Heart left ventricle (tissue), 16 donors: ENCODE measurements at places on chromosomes 11 and 22. TPM values are rescaled to one million over a fixed set of nuclear protein-coding genes. Genes with fewer than 3 reads are reported as not detected.

The HBE1 gene
- not detected for total RNA-seq

GRCh38 chr11:100543386-100543785 is 143.7 kb upstream of the ARHGAP42 start:
- no peak for DNase-seq

The SMTNL1 gene
- not detected for total RNA-seq

The PCSK7 gene
- 43.3 TPM for total RNA-seq

The CDC42BPG gene
- 0.16 TPM for total RNA-seq

The DEFB108B gene
- not detected for total RNA-seq

- no peak for DNase-seq
These were observed 37.4 kb downstream of the PRR5L start for GRCh38 chr11:36333468-36333867.

DNA sequence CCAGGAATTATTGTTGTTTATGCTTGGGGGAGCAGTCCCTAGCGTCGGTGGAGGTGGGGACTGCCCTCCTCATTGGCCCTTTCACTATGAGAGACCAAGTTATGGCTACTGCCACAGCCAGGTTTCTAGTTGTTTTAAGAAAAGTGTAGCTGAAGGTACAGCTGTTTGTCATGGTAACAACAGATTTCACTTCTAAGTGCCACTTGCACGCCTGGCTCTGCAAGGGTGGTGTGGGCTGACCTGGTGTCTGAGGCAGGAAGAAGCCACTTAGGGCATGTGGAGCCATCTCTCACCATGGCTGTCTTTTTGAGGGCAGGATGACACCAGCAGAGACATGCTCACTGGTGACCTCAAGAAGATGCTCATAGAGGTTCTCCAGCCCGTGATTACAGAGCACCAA is 46.3 kb upstream of the MPEG1 start:
- DNase-seq = no peak

- no peak for DNase-seq
These were observed 47.2 kb downstream of the CCDC15 start for GRCh38 chr11:125001079-125001778.

- no peak for DNase-seq
These were observed 4.3 kb downstream of the TBX1 start for GRCh38 chr22:19764636-19765476.

- DNase-seq = no peak
These were observed 53.0 kb downstream of the LHFPL7 start for GRCh38 chr22:24893341-24894070.

The SCUBE1 gene
- 0.19 TPM for total RNA-seq

DNA sequence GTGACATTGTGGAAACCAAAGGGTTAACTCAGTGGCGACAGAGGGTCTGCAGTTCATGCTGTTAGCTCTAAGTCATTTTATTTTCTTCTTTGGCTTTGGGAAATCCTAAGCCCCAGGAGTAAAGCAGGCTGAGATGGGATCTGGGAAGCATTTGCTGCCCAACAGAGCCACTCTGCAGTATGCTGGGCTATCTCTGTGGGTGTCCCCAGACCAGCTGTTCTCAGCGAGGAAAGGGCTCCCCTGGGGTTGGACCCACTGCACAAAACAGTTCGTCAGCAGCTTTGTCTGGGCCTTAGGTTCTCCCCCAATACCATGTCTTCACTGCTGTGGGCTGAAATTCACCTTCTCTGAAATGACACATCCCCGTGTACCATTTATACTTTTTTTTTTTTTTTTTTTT is 34.0 kb downstream of the KREMEN1 start:
- DNase-seq = no peak

The SLC22A8 gene
- total RNA-seq = not detected

DNA sequence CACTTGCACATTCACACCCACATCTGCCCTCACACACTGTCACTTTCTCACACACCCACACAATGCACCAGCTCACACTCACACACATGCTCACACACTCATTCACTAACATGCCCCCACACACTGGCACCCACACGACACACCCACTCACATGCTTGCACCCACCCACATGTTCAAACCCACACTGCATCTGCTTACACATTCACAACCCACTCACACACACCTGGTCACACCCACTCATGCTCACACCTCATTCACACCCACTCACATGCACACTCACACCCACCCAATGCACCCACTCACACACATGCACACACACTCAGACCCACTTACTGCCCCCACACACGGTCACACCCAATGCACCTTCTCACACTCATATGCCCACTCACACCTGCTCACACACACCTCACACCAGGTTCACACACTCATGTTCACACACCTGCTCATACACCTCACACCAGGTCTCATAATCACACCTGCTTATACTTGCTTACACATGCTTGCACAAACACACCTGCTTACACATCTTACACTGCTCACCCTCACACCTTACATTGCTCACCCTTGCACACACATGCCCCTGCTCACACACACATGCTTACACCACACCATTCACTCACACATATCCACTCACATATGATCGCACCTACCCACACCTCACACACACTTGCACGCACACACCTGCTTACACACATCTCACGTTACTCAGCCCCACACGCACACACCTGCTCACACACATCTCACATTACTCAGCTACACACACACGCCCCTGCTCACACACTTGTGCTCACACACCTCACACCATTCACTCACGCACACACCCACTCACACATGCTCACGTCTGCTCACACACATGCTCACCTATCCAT is 3.9 kb upstream of the MYBPC3 start:
- no peak for DNase-seq

The HSPB2 gene
- 23.4 TPM for total RNA-seq

DNA sequence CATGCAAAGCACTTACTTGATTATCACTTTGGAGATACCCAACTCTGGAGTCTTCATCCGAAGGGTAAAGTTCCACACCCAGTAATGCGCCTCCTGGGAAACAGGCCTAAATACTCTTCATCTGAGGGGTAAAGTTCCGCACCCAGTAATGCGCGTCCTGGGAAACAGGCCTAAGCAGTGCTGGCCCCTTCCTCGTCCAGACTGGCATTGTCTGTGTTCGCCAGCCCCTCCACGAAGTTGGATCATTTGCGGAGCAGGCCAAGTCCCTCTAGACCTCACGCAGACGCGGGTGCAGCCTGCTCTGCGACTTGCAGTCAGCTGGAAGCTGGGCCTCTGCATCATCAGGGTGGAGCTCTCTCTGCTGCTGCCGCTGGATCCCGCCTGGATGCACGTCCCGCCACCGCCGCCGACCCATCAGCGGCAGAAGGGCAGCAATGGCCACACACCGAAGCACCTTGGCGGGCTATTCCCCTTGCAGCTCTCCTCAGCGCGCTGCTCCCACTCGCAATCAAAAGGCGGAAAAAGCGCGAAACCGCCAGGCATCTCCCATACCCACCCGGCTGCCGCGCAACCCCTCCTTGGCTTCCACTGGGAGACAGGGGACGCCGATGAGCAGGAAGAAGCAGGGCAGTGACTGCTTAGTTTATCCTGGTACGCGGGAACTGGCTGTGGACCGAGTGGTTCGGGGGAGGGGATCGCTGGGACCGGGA is 34.1 kb upstream of the GLYATL1 start:
- DNase-seq = peak; percentile 59

GRCh38 chr11:68036717-68037239 is 2.0 kb upstream of the TCIRG1 start:
- DNase-seq = peak; percentile 81

GRCh38 chr11:57325735-57326048 is 940 bp upstream of the TNKS1BP1 start:
- DNase-seq = peak; percentile 81

DNA sequence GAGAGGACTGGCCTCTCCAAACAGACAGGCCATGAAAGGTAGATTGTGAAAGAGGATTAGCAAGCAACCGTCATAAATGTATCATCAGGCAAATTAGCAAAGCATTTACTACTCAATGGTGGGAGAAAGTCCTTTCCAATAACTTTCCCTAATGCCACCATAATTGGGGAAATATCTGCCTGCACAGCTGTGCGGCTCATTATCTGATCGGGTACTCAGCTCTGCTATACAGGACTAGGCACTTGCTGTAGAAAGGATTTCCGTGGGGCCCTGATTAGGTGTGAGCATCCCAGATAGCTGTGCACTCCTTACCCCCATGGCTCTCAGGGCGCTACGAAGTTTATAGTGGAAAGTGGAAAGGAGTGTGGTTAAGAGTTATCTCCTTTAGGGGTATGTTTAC is 309.7 kb upstream of the PLET1 start:
- no peak for DNase-seq

- DNase-seq = peak; percentile 69
These were observed 1.0 kb downstream of the C11orf96 start for GRCh38 chr11:43943372-43943930.

DNA sequence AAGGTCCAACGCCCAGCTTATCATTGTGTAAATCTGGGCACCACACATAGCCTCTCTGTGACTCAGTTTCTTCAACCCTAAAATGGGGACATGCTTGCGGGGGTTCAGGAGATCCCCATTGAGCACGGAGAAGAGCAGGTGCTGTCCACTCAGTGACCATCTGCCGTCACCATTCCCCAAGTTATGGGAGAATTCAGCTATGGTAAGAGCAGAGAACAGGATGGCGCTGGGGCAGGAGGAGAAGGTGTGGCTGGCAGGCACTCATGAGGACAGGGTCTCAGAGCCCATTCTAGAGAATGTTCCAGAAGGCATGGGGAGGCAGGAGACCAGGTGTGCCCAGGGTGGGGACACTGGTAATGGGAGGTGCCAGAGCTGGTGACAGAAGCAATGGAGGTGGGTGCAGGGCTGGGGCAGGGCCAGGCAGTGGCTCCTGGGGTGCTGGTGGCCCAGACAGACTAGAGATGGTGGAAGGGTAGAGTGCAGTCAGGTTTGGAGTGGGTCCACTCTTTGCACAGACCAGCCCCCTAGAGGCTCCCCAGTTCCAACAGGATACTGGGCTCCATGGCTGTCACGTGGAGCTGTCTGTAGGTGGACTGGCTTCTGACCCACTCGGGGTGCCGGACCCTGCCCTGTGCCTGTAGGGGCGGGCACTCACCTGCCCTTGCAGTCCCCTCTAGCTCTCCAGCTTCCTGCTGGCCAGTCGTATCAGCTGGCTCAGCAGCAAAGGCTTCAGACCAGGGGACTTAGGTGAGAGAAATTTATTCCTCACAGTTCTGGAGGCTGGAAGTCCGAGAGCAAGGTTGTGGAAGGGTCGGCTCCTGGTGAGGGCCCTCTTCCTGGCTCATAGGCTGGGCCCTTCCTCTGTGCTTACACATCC is 84.7 kb downstream of the CDKN1C start:
- DNase-seq = peak; percentile 12

GRCh38 chr11:13215149-13215548 is 62.4 kb upstream of the BMAL1 start:
- DNase-seq = no peak

The TTLL1 gene
- 12.3 TPM for total RNA-seq

The CASP5 gene
- not detected for total RNA-seq

- DNase-seq = no peak
These were observed 361 bp downstream of the SRPRA start for GRCh38 chr11:126268361-126268707.

- no peak for DNase-seq
These were observed 87.2 kb upstream of the HTATIP2 start for GRCh38 chr11:20275987-20276965.

GRCh38 chr22:19201869-19202798 is 23.6 kb upstream of the SLC25A1 start:
- DNase-seq = no peak

The DNHD1 gene
- 4.5 TPM for total RNA-seq

DNA sequence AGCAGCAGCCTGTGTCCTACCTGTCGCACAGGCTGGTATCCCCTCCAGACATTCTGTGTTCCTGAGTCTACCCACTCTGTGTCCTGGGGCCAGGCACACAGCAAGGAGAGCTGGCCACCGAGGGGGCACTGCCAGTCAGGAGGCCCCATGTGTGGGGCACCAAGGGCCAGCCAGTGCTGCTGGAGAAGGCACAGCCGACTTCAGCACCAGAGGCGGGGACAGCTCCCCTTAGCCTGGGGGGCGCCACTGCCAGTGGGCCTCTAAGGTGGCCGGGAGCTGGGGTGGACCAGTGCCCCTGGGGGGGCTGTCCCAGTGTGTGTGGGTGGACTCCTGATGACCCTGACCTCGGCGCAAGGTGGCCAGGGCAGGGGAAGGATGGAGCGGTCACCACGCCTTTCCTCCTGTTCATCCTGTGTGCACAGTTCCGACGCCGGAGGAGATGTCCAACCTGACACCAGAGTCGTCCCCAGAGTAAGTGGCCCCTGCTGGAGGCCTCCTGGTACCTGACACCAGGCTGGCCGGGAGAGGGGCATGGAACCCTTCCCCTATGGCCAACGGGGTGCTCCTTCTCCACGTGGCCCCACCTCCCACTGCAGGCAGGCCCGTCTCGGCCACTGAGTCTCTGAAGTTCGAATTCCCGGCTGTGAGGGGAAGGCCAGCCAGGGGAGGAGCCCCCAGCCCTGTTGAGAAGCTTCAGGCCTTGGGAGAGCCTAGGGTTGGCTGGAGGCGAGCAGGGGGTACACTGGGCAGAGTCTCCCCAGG is 35.4 kb downstream of the MOB2 start:
- no peak for DNase-seq

The MUC6 gene
- not detected for total RNA-seq

The APOA1 gene
- 59.3 TPM for total RNA-seq

DNA sequence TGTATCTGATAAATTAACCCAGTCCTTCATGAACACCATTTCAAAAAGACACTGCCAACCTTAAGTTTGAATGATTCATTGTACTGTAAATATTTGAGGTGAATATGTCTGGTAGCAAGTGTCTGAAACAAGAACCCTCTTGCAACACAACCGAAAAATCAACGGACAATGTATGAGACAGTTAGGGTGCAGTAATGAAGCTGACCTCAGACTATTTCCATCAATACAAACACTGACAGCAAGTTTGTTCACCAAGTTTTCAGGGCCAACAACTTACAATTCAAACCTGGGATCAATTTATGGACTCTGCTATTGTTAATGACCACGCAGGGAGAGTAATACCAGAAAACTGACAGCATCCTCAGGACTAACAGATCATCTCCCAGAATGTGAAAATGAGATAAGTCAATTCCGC is 126.3 kb downstream of the CADM1 start:
- no peak for DNase-seq

GRCh38 chr11:128467610-128468041 is 119.7 kb downstream of the ETS1 start:
- no peak for DNase-seq

The OR51E1 gene
- 2.1 TPM for total RNA-seq

- DNase-seq = peak; percentile 90
These were observed 10.0 kb downstream of the PPM1F start for GRCh38 chr22:21942407-21943343.

GRCh38 chr11:22163394-22163797 is 29.5 kb upstream of the ANO5 start:
- DNase-seq = no peak

The ARHGAP42 gene
- 9.1 TPM for total RNA-seq
